ENCODE measurements at places on chromosomes 6 and 20.
A peak's percentile ranks its signal among the peaks of the same experiment; 100 is the strongest.

DNA sequence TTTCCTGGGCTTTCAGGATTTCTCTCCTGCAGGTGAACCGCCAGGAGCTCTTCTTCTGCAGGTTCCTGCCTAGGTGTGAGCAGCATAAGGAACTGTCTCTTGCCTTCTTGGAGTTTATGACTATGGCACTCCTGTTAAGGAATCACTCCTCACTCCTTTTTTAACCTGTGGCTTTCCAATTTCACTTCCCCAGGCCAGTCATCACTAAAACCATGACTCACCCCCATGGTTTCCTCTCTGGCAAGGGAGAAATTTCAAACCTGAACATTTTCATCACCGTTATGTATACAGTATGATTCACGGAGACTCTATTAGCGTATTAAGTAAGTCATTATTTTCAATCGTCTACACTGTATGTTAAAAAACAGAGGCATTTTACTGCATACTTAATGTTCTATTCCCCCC lies 78.2 kb upstream of the ARID1B start:
- no peak for DNase-seq

GRCh38 chr20:40652441-40652987 lies 36.5 kb downstream of the MAFB start:
- DNase-seq: no peak

DNA sequence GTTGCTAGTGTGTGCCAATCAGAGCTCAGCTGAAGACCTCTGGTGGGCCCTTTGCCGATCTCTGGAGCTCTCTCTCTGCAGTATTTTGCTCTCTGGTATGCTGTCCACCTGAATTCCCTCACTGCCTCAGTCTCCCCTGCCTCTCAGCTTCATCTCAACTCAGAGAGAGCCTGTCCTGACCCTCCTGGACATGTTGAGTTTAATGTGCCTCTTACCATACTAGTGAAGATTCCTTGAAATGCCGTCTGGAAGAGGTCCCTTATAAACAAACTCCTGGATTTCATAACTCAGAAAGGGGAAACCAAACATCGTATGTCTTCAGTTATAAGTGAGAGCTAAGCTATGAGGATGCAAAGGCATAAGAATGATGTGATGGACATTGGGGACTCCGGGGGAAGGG lies 231.1 kb upstream of the ZNF217 start:
- no peak for DNase-seq

DNA sequence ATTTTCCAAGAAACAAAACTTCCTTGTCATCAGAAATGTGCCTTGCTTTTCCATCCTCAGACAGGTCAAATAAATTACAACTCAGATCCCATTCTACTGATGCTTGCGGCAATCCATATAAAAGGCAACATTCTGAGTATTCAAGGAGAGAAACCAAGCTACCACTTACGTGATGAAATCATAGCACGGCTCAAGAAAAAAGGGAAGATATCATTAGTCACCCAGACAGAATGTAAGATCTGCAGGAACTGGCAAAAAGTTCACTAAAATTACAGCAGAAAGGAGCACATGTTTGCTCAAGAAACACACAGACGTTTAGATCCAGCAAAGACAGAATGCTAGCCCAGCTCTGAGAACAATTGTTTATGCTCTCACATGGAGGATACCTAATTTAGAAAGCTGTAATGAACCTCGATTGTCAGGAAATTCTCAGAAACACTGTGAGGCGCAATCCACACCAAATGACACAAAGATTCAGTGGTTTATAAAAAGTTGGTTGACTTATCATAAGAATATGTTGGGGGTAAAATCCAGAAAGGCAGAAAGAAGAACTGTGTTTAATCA lies 304.2 kb downstream of the ADGRG6 start:
- no peak for DNase-seq

- DNase-seq: no peak
Measured at GRCh38 chr6:155190677-155191076, 73.1 kb upstream of the CLDN20 start.

GRCh38 chr6:89667872-89668556 lies 29.5 kb upstream of the LYRM2 start:
- no peak for DNase-seq

DNA sequence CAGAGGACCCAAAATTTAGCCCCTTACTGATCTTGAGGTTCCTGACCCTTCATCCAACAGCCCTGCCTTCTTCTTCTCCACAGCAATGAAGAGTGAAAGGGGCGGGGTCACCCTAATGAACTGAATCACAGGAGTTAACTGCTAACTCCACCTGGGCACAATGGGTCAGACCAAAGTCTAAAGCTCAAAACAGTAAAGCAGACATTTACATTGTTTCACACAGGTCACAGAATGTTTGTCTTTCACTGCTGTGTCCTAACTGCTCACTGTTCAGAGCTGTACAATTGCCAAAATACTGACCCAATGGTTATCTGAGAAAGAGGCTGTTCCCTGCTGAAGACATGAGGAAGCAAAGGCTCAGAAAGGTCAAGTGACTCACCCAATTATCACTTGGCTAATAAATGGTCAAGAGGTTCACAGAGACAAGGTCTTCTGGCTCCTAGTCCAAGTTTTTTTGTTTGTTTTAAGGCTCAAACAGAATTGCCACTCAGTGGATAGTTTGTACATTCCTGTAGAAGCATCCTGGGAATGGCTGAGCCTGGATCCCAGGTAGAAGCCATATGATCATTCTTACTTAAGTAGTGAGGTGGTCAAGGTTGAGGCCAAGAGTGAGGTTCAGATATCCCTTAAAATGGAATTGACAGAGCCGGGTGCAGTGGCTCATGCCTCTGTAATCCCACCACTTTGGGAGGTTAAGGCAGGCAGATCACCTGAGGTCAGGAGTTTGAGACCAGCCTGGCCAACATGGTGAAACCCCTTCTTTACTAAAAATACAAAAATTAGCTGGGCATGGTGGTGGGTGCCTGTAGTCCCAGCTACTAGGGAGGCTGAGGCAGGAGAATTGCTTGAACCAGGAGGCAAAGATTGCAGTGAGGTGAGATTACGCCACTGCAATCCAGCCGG lies 35.1 kb upstream of the FAM83C start:
- no peak for DNase-seq

DNA sequence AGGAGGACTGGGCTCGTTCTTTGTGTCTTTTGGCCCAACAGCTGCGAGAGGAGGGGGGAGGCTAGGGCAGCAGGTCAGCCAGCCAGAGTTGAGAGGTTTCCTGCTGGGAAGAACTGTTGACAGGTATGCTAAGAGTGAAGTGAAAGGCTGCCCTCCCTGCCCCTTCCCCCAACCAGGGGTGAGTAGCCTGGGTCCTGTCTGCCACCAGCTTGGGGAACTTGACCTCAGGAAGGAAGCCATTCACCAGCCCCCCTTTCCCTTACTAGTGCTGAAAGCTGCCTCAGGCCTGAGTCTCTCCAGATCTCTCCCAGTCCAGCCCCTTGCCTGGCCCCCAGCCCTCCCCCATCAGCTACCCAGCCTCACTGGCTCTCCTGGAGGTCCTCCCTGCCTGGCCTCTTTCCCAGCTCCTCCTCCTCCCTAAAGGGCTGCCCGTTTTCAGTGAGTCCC lies 20.7 kb upstream of the ZNF76 start:
- no peak for DNase-seq

DNA sequence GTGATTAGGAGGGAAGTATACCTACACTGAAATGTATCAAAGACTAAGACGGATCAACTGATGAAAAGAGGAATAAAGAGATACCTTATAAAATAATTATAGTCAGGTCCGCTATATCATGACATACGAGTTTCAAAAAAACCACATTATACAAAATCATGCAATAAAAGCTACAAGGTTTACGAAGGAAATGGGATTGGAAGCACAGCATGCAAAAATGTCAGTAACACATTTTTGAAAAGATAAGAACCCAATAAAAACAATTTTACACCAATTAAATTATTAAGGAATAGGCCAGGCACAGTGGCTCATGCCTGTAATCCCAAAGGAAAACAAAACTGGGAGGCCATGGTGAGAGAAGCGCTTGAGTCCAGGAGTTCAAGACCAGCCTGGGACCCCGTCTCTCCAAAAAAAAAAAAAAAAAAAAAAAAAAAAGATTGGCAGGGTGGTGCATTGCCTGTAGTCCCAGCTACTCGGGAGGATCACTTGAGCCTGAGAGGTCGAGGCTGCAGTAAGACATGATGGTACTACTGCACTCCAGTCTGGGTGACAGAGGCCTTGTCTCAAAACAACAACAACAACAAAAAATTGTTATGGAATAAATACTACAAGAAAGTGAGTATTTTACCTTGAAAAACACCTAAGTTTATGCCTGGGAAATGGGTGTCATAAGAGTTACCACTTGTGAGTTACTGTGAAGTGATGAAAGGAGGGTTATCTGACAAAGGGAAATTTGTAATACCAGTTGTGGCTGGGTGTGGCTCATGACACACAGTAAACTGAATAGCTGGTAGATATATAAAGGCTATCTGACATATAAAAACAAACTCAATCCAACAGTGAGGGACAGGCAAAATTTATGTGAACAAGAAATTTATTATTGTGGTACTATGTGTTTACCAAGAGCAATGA lies 45.2 kb downstream of the RANBP9 start:
- DNase-seq: no peak

DNA sequence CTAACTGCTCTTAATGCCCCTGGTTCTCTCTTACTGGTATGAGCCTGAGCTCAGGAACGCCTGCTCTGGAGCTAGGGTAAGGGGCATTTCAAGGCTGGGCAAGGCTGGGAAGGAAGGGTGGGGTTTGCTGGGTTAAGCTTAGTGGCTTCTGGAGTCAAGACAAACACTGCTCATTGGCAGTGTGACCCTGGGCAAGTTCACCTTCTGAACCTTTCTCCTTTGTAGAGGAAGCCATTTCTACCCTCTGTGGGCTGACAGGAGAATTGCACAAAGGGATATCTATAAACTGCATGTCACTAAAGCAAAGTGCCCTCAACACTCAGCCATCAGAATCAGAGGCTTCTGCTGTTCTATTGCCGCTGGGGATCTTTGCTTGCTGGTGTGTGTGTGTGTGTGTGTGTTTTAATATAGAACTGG lies 20.3 kb upstream of the LRRN4 start:
- DNase-seq: no peak

- DNase-seq: peak; percentile 89
Measured at GRCh38 chr6:26045065-26045927, 41.9 kb upstream of the HFE start.

- DNase-seq: no peak
Measured at GRCh38 chr6:149951096-149951495, 9.3 kb downstream of the ULBP2 start.

DNA sequence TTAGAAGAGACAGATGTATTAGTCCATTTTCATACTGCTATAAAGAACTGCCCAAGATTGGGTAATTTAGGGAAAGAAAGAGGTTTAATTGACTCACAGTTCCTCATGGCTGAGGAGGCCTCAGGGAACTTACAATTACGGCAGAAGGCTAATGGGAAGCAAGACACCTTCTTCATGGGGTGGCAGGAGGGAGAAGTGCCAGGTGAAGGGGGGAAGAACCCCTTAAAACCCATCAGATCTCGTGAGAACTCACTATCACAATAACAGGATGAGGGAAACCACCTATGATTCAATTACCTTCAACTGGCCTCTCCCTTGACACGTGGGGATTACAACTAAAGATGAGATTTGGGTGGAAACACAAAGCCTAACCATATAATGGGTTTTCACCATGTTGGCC lies 28.9 kb upstream of the PNRC1 start:
- DNase-seq: no peak

DNA sequence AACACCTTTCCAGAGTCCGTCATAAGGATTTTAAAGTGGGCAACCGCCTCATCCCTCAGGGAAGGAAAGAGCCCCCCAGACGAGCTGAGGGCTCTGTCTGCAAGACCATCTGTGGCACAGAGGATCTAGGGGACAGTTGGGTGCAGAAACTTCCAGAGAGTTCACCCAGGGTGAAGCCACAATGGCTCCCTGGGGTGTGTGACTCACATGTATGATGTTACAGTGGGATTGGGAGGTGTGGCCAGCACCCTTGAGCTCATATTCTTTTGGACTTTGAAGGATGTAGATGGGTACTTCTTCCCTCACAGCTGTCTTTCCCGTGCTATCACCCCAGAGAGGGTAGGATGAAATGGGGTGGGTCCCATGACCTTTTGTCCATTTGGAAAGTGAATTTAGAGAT lies 95.5 kb downstream of the NCR2 start:
- no peak for DNase-seq

- no peak for DNase-seq
Measured at GRCh38 chr20:46959081-46959692, 64.5 kb downstream of the EYA2 start.

DNA sequence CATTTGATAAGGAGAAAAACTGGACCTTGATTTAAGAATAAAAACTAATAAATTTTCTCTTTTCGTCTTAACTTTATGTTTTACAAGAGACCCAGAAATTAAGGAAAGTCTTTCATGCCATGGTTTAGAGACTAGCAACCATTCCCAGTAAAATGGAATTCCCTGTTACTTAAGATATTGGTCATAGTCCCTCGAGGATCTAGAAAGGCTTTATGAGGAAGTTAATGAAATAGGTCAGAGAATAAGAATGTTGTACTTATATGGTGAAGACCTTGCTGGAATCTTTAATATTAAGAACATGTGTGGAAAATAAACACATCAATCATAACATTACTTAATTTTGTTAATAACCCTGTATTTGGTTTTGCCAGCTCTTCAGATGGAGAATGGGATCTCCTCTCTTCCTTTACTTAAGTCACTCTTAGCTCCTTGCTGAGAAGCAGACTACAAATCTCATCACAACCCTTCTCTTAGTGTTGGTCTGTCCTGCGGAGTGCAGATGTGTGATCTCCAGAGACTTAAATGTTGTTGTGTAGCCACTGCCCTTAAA lies 382.9 kb downstream of the QKI start:
- DNase-seq: no peak

GRCh38 chr6:28212510-28213212 lies 12.4 kb upstream of the ZSCAN9 start:
- no peak for DNase-seq

DNA sequence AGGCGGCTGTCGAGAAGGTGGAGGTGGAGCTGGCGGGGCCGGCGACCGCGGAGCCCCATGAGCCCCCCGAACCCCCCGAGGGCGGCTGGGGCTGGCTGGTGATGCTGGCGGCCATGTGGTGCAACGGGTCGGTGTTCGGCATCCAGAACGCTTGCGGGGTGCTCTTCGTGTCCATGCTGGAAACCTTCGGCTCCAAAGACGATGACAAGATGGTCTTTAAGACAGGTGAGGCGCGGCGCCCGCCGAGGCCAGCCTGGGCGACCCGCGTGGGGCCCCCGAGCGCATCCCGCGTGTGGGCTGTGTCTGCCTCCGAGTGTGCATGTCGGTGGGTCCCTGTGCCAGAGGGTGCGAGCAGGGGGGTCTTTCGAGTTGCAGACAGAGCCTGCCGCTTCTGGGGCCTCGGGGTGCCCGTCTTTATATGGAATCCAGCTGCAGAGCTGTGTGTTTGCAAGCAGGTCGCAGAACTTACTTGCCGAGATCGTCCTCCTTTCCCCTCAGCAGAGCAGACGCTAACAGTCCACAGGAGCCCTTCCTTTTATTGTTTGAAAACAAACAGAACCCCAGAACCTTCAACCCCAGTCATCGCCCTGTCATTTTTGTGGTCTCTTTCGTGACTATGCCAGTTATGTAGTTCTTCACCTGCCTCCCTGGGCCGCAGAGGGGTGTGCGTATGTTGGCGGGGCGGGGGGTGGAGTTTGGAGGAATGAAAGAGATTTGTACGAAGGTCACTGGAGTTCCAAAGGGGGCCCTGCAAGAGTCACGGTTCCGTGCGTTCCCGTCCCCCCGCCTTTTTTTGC lies 766 bp downstream of the SLC16A10 start:
- peak; percentile 79 for DNase-seq

- no peak for DNase-seq
Measured at GRCh38 chr6:46635462-46635861, 17.2 kb downstream of the CYP39A1 start.

- DNase-seq: no peak
Measured at GRCh38 chr20:52434453-52434852, 242.9 kb upstream of the ZFP64 start.
